ENCODE measurements at places on chromosomes 2 and 18.
A peak's percentile ranks its signal among the peaks of the same experiment; 100 is the strongest.

DNA sequence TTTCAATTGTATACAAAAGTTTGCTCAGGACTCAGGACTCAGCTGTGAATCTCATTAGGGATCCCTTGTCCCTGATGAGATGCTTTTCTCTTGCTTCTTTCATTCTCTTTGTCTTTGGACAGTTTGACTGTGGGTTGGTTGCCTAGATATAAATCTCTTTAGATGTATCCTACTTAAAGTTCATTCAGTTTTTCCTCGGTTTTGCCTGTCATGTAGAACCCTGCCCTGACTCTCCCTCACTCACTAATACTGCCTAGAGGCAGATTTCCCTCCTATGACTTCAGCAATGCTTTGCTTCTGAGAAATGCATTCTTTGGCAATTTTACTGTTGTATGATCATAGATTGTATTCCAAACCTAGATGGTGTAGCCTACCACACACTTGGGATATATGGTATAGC, 421.4 kb upstream of the TCF4 start:
- DNase-seq: no peak

- no peak for DNase-seq
Observed at GRCh38 chr2:231568098-231568784, 24.4 kb upstream of the TEX44 start.

- peak; percentile 23 for DNase-seq
Observed at GRCh38 chr2:65450810-65451209, 18.4 kb upstream of the SPRED2 start.

DNA sequence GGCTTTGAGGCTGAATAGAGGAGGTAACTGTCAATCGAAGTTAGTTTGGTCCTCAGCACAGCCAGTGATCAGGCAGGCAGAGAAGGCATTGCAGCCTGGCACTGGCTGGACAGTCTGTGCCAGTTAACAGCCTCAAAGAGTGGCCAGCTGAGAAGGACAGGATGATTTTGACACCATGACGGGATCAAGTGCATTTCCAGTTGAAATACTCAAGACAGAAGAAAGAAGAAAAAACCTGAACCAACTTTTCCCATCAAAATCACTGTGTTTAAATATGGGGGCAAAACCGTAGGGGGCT, 96.7 kb upstream of the ZCCHC2 start:
- DNase-seq: no peak

GRCh38 chr18:48668466-48669179, 129.8 kb downstream of the CTIF start:
- no peak for DNase-seq

GRCh38 chr2:236161531-236161930, 6.7 kb downstream of the GBX2 start:
- DNase-seq: no peak

GRCh38 chr2:202344178-202344577, 31.9 kb upstream of the BMPR2 start:
- no peak for DNase-seq

DNA sequence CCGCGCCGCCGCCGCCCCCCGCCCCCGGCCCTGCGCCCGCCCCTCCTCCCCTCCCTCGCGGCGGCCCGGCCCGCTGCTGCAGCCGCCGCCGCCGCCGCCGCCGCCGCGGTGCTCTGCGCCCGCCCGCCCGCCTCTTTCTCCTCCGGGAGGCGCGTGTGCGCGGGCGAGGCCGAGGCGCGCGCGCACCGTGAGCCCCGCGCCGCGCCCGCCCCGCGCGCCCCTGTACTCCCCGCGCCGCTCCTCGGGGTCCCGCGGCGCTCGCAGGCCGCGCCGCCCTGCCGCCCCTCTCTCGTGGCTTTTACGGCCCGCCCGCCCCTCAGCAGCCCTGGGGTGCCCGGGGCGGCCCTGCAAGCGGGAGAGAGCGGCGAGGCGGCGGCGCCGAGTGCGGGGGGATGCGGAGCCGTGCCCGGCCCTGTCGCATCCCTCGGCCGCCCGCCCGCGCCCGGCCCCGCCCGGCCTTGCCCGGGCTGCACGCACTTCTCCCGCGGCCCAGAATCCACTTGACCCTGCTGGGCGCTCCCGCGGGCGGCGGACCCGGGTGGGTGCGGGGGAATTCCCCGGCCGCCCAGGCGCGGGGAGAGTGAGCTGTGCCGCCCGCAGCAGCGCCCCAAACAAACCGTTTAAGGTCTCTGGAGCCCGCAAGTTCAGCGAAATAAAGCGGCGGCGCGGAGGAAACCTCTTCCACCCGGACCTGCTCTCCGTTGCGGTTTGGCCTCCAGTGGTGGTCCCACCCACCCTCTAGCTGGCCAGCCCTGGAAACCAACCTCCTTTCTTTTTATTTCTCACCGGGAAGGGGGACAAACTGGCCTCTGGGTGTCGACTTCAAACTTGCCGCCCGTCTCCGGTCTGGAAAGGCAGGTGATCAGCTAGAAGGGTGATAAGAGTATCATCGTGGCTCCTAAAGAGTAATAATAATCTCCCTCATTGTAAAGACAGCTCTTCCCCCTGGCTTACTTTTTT, 37.4 kb downstream of the AFF3 start:
- DNase-seq: peak; percentile 12

- DNase-seq: no peak
Observed at GRCh38 chr18:63591725-63592124, 4.6 kb downstream of the SERPINB13 start.

GRCh38 chr2:72144632-72145288, 2.9 kb downstream of the CYP26B1 start:
- no peak for DNase-seq

- DNase-seq: no peak
Observed at GRCh38 chr18:57389271-57389670, 36.9 kb downstream of the ST8SIA3 start.

GRCh38 chr2:134505446-134505845, 213.4 kb downstream of the TMEM163 start:
- no peak for DNase-seq

GRCh38 chr2:81648370-81648769, 1343.8 kb upstream of the LRRTM1 start:
- DNase-seq: no peak

DNA sequence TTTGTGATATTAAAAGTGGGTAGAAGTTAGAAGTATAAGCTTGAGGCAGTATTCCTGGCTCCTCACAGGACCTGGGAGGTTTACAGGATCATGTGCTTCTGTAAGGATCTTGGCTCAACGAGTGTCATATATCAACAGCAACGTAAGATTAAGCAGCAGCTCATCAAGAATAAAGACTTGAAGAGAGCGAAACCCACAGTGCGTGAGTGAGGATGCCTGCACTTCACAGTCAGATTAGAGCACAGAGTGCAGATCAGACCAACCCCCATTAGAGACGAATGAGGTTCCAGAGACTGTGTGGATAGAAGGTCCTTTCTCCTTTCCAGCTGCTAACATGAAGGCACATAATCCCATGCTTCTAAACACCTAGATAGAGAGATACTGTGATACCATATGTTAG, 1656.7 kb upstream of the NXPH2 start:
- DNase-seq: no peak

DNA sequence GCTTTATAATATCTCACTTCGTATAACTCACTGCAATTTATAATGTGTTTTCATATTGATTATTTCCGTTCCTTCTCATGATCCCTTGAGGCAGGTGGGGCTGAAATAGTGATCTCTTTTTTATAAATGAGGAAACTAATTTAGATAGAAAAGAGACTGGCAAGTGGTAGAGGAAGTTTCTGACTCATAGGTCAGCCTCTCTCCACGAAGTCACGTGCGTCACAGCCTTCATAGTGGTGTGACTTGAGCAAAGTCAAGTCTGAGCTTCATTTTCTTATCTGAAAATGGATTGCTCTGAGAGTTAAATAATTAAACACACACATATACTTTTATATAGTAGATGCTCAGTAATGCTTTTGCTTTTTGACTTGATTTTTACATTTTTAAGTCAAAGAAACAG, 19.9 kb downstream of the ABCG5 start:
- peak; percentile 57 for DNase-seq

DNA sequence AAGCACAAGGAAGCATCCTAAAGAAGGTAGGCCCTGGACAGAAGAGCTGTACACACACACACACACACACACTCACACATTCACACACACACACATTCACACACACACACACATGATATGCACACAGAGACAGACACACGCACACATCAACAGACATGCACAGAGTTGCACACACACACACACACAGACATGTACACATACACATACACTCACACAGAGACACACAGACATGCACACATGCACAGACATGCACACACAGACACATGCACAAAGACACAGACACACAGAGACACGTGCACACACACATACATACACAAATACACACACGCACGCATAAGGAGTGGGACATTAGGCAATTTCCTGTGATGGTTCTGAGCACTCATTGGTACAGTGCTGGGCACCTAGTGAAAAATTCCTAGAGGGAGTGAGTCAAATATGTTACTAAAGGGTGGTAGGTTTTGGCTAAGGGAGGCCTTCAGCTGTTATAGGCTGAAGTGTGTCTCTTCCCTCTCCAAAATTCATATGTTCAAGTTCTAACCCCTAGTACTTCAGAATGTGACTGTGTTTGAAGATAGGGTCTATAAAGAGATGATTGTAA, 26.4 kb downstream of the THNSL2 start:
- no peak for DNase-seq

DNA sequence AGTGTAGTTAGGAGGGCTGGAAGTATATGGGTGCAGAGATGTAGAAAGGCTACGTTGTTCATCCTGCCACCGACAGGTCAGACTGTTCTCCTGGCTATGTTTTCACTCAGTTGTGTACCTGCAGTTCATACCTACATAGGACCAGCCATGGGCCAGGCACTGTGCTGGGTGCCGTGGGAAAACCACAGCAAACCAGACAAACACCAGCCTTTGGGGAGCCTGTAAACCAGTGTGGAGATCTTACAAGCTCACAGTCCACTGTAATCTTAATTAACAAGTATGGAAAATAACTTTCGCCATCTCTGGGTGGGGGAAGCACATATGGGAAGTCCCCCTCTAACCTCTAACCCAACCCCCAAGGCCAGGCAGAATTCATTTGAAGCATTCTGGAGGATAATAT, 12.7 kb downstream of the NCK2 start:
- no peak for DNase-seq

DNA sequence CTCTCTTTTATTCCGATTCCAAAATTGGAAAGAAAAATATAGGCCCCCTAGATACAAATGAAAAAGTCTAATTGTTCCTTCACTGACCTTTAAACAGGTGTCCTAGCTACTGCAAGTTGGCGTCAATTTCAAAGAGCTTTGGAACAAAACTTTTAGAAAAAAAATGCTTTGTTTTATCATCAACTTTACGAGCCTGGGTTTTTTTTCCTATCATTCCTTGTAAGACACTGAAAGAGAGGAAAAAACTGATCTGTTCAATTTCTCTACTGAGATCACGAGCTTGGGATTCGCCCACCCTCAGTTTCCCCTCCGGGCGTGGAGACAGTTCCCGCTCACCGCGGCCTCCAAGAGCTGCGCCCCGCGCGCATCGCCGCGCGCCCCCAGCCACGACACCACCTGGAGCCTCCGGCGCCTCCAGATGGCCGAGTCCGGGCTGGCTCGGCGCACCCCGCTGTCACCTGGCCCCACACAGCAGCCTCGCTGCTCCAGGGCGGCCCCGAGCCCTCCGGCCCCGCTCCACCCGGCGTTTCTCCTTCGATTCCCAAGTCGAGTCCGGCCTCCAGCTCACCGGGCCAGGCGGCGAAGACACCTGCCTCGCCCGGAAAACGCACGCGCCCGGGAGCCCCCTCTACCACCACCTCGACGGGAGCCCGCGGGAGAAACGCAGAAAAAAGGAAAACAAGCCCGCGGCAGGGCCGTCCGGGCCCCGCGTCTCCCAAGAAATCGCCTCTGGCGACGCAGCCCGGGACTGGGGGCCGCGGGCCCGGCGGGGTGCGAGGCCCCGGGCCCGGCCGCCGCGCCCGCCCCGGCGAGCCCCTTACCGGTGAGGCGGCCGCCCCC, 656 bp downstream of the TBC1D8 start:
- no peak for DNase-seq

DNA sequence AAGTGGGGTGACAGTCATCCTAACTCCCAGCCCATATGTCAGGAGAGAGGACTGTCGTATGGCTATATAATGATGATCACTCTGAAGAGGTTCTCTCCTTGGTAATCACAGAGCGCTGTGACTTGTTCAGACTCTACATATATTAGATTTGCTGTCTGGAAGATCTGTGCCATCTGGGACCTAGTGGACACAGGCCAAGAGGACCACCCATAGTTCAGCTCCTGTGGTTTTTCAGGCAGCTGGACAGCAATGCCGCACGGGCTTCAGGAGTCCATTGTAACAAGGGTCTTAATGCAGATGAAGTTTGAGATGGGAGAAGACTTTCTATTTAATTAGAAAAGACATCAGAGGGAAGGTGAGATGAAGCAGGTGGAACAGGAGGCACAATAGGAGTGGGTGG, 40.1 kb upstream of the EPHA4 start:
- no peak for DNase-seq

GRCh38 chr18:77524909-77525308, 275.3 kb downstream of the GALR1 start:
- no peak for DNase-seq

DNA sequence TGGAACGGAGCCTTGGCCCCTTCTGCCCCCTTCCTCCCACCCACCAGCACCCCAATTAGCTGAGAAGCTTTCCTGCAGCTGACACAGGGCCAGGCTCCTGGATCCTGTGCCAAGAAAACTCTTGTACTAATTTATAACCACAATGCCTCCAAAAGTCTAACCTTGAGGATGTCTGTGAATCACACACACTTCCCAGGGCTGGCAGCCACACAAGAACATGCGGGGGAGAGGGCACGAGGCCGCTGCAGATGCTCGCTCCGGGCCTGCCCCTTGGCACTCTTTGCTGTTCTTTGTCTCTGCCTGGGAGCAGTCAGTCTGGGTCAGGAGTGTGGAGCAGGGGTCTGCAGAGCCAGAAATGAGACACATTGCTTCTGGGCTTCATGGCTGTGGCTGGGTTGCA, 62.7 kb upstream of the KIF5C start:
- no peak for DNase-seq

DNA sequence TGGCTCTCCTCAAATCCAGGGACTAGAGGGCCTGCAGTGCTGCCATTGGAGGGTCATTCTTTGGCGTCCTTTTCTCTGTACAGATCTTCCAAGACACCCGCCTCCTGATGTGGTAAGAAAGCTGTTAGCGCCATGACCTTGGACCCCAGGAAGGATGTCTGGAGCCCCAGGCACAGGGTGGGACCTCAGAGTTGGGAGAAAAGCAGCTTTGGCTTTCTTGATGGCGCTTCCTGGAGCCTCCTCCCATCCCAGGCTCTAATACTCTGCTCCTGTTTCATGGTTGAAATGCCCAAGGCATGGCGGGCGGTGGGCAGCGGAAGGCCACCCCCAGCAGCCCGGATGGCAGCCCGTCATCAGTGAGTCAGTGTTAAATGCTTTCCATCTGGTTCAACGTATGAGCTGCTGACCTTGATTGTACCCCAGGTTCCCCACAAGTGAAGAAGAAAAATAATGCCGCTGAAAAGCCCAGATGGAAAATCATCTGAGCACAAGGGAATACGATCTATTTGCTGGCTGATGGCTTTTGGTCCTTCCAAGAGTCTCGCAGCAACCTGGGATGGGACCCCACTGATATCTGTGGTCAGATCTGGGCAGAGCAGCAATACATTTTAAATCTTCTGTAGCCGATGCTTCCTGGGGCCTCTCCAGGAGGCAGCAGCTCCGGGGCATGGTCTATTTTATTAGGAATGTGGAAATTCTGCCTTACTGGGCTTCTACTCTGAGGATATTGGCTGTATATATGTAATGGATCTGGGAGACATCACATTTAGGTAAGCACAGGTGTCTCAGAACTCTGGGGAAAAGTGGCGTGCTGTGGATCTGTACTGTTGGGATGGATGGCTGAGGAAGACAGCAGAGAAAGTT, 15.1 kb downstream of the ACKR3 start:
- DNase-seq: no peak

- DNase-seq: peak; percentile 88
Observed at GRCh38 chr18:45384137-45384961, 230.9 kb upstream of the SLC14A2 start.
